ENCODE measurements at places on chromosomes 11 and 22.

DNA sequence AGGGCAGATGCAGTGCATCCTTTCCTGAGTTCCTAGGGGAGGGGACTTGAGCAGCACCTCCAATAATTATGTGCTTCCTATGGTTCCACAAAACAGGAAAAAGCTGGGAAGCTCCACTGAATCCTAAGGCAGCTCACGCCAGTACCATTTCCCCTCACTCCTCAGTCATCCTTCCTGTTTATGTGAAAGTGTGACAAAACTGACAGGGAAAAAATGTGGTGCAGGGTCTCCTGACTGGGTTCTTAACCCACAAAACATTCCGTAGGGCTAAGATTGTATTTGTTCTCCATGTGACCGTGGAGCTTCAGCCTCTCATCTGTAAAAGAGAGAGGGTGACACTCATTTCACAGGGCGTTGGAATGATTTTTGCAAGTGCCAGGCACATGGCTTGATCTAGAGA is 12.2 kb upstream of the LYVE1 start:
- no peak for DNase-seq

GRCh38 chr11:86464509-86465221 is 90.0 kb downstream of the CCDC81 start:
- no peak for DNase-seq

DNA sequence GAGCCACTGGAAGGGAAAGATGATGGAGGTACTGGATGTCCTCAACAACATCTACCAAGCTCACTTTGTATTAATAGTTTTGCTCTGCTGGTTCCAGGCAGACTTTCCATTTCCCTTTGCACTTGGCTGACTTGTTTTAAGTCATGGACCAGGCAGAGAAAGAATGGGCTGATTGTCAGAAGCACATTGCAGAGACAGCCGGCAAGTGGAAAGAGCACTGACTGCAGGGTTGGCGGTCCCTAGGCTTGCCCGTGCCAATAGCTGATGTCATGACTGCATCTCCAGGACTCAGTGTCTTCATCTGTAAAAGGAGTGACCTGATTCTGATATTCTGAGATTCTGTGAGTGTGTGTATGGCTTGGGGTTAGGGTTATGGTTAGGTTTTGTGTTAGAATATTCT is 20.9 kb upstream of the NNMT start:
- no peak for DNase-seq

DNA sequence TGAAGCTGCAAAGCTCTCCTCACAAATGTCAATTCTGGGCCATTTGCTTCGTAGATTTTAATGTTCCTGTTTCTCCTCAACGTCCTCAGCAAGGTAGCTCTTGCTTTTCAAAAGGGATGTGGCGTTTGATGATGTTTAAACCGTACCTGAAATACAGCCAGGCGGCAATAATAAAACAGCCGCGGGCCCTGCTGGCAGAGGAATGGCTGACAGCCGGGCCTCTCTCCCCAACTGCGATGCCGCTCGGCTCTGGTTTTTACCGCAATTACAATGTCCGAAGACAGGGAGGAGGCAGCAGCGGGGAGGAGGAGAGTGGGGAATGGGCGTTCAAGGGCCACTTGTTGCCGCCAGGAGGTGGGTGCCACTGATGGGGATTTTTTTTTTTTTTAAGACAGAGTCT is 27.5 kb downstream of the MACROD1 start:
- no peak for DNase-seq

DNA sequence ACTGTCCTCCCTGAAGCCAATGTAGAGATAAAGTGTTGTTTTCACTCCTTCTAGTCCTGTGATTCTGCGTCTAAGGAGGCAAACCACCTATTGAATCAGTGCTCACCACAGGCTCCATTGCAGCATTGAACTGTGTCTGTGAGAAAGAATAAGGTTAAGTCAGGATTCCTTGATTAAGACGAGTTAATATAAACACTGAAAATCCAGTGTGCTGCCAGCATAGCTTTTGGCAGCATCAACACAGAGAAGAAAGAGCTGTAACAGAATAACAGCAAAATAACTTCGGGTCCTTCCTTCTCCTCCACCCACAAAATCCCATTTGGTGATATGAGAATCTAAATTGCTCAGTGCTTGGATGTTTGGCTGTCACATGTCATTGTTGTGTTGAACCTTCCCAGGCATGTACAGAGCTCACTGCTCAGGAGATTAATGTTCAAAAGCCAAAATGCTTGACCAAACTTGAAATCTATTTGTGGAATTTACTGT is 185.2 kb upstream of the DDI1 start:
- no peak for DNase-seq

- no peak for DNase-seq
Measured at GRCh38 chr11:130209128-130209932, 49.7 kb downstream of the ST14 start.

DNA sequence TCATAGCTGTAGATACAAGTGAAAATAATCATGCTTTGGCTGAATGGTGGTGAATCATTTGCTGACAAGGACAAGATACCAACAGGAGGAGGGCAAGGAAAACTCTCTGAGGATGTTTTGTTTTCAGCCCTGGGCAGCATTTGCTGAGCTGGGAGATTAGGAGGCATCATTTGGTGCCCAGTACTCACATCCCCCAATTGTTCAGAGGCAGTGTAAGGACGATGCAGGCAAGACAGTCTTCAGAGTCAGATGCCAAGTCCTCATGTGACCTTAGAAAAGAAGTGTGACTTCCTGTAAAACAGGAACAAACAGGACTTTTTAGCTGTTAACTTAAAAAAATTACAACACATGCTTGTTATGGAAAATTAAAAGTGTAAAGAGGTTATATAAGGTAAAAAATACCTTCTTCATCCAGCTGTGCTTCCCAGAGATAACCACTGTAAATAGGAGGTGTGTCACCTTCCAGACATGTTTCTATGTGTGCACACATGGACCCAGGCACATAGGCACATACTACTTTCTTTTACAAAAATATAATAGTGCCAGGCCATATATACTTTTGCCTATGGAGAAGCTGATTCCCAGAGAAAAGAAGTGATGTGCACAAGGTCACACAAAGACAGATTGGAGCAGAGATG is 18.0 kb downstream of the CNTF start:
- no peak for DNase-seq

GRCh38 chr11:33982661-33983060 is 68.9 kb upstream of the CAPRIN1 start:
- no peak for DNase-seq

DNA sequence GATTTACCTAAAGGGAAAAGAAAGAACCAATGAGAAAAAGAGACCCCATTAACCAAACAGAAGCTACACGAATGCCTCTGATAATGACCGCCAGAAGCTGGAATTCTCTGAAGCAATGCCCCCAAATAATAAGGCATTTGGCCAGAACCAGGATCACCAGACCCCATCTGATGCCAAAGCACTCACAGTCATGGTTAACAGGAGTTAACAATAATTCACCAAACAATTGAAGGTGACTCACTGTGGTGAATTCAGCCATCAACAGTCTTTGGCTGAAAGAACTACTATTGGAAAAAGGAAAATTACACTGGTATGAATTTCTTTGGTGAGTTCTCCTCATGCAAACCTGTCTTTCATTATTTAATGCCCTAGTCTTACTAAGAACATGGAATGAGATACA is 21.9 kb upstream of the NFRKB start:
- no peak for DNase-seq

DNA sequence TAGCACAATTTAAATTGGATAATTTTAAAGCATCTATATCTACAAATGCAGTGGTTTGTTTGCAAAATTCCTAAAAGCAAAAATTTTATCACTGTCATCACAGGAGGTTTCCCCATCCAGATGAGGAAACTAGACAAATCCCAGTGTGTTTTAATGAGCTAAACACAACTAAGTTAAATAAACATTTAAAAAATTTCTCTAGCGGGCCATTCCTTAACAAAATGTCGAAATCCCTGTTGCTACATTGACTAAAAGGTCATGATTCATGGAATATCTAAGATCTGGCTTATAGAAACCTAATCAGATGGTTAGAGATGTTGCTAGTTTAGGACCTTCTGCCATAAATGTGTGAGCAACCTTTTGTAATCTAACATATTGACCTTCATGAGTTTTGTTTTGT is 107.3 kb upstream of the BDNF start:
- DNase-seq = no peak

DNA sequence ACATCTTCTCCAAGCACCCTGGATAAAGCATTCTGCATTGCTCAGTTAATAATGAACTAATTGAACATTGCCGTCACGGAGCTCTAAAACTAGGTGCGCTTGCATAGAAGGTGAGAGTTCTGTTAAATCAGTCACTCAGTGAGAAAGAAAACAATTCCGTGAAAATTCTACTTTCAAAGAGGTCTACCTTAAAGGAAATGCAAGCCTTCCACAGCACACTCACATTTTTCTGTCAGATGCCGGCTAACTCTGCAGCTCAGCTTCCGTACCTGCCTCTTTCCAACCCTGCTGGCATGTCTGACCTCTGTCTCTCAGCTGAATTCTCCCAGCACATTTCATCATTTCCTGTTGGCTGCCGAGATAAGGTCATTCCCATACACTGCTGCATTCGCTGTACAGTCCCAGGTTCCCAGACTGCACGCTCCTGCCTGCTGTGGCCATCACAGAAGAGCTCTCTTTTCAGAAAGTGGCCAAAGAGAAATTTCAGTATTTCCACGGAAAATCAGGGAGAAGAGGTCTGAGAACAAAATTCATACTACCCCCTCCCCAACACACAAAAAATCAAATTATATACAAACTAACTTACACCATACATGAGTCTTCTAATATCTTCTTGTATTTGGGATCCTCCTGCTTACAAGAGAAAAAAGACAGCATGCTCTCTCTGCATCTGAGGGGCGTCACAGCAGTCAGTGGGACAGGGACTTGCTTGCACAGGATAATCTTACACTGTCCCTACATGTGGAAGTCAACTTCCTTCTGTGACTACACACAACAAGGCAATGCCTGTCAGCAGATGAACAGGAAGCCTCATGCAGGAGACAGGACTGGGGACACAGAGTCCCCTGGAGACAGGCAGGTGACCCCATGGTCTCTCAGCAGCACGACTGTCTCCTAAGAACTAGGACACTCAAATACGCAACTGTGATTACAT is 55.1 kb downstream of the PACSIN2 start:
- no peak for DNase-seq

DNA sequence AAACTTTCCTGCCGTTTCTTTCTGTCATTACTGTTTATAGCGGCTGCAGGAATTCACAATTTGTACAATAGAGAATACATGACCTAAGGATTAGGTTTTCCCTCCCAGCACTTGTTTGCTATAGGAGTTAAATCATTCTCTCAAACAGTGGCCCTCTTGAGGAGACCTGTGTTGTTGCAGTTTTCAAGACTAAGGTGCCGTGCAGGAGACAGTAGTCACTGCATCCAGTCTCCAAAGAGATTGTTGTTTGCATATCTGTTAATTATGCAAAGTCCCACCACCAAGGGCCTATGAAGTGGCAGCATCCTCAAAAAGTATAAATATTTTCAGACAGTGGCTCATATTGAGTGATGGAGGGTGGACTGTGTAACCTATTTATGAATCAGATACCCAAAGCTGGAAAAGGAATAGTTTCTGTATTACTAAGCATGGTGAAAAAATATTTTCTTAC is 2.3 kb downstream of the PRSS23 start:
- no peak for DNase-seq

- no peak for DNase-seq
Measured at GRCh38 chr11:78254268-78254667, 65.5 kb downstream of the USP35 start.

- no peak for DNase-seq
Measured at GRCh38 chr11:59669611-59670009, 773 bp upstream of the PATL1 start.

GRCh38 chr11:102201776-102202175 is 91.5 kb downstream of the YAP1 start:
- no peak for DNase-seq

DNA sequence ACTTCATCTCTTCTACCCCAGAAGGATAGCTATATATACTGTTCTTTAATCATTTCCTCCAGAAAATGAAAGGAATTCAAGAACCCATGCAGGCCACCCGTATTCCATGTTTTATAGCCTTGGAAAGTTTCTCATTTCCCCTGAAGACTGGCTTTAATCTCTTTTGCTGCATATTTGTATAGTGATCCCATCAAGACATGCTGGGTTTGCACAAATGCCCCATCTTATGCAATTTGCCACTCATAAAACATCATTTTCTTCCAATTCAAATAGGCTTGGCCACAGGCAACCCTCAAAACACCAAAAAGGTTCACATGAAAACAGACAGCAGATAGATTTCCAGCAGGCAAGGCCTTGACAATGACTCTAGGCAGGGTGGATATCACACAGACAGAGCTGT is 28.3 kb upstream of the APOA1 start:
- no peak for DNase-seq

DNA sequence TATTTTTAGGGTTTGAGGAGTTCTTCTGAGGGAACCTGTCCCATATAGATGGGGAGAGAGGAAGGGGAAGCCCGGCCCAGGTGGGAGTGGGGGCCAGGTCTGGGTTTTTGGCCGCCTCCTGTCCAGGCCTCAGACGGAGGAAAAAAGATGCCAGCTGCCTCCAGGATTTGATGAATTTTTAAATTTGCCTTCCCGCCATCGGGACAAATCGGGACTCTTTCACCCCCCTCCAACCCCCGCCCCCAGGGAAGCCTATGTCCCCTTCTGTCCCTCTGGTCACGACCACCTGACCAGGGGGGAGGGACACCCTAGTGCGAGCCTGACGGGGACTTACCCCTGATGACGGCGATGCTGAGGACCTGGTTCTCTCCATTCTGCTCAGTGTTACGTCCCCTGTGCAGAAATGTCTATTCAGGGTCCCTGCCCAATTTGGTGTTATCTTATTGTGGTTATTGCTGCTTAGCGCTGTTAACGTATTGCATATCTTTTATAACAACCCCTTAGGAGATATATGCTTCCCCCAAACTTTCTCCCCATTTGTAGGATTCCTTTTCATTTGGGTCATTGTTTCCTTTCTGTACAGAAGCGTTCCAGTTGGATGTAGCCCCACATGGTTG is 115.9 kb upstream of the GRK3 start:
- DNase-seq = no peak

- no peak for DNase-seq
Measured at GRCh38 chr11:121539000-121539399, 86.2 kb upstream of the SORL1-AS1 start.

DNA sequence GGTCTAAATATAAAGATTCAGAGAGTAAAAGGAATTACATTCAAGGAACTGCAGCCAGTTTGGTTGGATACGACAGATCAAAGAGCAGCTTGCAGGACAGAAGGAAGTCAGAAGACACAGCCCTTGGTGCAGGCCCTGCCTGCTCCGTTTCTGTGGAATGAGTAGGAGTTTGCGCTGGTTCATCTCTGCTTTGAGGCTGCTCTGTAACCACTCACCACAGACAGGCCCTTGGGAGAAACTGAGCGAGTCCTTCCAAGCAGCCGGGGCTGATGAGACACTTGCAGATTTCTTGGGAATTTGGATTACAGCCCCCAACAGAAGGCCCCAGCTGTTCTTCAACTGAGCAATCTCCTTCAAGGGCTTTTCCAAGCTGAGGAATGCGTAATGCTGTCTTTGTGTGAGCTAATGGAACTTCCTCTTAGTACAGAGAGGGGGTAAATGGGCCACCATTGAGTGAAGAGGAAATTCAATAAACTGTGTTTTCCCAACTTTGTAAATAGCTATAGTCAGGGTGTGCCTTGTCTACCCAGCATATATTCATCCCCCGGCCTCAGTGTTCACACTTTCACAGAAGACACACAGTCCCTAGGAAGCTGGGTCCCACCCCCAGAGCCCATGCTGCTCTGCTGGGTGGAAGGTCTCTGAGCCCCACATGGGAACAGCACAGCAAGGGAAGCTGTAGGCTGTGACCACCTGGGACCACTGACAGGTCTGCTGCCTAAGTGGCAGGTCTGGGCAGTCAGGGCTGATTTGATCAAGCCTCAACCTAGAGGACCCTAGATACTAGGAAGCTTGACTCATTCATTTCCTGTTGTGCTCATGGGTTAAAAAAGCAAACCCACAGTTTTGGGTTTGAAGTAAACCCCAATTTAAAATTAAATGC is 16.6 kb downstream of the IL10RA start:
- no peak for DNase-seq
